Umbilical cord (tissue), 2 donors: ENCODE measurements at places on chromosomes 6 and 20. TPM values are rescaled to one million over a fixed set of nuclear protein-coding genes. Genes with fewer than 3 reads are reported as not detected.
A peak's percentile ranks its signal among the peaks of the same experiment; 100 is the strongest.

DNA sequence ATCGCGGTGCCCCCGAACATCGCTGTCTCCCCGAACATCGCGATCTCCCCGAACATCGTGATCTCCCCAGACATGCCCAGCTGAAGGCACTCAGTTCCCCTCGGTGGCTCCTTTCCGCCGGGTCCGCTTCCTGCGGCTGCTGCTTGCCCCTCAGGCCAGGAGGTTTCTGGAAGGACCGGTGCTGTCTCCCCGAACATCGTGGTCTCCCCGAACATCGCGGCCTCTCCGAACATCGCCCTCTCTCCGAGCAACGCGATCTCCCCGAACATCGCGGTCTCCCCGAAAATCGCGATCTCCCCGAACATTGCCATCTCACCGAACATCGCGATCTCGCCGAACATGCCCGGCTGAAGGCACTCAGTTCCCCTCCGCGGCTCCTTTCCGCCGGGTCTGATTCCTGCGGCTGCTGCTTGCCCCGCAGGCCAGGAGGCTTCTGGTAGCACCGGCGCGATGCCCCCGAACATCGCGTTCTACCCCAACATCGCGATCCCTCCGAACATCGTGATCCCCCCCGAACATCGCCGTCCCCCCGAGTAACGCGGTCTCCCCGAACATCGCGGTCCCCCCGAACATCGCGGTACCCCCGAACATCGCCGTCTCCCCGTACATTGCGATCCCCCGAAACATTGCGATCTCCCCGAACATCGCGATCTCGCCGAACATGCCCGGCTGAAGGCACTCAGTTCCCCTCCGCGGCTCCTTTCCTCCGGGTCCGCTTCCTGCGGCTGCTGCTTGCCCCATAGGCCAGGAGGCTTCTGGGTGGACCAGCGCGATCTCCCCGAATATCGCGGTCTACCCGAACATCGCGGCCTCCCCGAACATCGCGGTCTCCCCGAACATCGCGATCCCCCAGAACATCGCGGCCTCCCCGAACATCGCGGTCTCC is 808 bp downstream of the ULBP1 start:
- peak; percentile 12 for DNase-seq

GRCh38 chr20:46209930-46210671 is 92.0 kb downstream of the CD40 start:
- no peak for DNase-seq

GRCh38 chr20:10652660-10653261 is 21.0 kb downstream of the JAG1 start:
- no peak for DNase-seq

DNA sequence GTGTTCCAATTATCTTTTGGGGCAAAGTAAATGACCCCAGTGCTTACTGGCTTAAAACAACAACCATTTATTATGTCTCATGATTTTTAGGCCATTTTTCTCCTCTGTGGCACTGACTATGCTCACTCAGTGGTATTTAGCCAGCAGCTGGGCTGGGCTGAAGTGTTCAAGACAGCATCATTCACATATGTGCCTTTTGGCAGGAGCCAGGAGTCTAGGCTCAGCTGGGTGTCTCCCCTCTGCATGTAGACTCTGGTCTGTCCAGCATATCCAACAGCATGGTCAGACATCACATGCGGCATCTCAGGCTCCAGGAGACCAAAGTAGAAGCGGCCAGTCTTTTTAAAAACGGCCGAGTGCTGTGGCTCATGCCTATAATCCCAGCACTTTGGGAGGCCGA is 120.3 kb upstream of the TOP1 start:
- no peak for DNase-seq

GRCh38 chr6:90256698-90257485 is 39.8 kb downstream of the BACH2 start:
- DNase-seq = peak; percentile 76

GRCh38 chr20:34915749-34916455 is 39.5 kb downstream of the ACSS2 start:
- no peak for DNase-seq

GRCh38 chr6:52503851-52504781 is 72.7 kb downstream of the TRAM2 start:
- peak; percentile 38 for DNase-seq

DNA sequence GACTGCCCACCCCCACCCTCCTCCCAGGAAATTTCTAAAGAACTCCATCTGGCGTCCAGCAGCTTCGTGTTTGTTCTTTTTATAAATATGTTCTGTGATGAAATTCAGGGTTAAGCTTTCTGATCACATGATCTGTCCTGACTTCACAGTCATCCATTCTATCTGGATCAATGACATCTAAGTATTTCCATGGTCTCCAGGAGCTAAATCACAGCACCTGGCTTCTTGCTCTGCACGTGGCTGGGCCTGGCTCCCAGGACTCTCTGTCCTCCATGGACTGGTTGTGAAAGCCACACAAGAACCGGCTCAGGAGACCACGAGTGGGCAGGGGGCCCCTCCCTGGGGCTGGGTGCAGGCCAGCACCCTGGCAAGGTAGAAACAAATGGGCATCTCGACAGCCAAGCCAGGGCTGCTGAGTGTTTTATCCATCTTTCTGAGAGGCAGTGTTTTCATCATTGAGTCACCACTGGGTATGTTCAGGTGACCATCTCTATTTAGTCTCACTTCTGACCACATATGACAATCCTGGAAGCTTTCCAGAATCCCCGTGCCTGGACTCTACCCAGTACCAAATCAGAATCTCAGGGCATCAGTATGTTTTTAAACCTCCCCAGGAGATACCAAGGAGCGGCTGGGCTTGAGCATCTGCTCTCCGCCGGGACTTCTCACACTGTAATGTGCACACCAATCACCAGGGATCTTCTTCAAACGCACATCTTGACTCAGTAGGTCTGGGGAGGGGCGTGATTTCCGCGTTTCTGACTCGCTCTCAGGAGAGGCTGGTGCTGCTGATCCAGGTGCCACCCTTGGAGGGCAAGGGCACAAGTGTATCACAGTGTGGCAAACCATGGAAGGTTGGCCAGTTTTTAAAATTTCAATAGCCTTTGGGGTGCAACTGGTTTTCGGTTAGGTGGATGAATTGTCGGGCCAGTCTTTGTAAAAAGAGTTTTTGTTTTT is 31.6 kb upstream of the PXDC1 start:
- DNase-seq = no peak

DNA sequence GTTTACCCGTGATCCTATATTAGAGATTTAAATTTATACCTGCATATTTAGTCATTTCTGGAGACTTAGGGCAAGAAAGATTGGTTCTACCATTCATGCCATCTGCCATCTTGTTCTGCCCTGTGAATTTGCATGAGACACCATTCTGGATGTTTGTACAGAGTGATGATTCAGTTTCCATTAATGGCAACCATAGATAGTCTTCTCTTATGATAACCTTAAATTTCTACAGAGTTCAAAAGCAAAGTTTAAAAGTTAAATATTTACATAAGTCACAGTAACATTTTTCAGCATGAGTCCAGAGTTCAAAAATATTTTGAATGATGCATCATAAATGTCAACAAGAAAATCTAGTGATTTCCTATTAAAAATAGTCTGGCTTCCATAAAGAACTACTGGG is 23.2 kb downstream of the PLCB1 start:
- no peak for DNase-seq

GRCh38 chr6:41040940-41041536 is 1.2 kb upstream of the TSPO2 start:
- no peak for DNase-seq

- peak; percentile 62 for DNase-seq
Observed at GRCh38 chr6:26197933-26198721, 110.9 kb downstream of the HFE start.

DNA sequence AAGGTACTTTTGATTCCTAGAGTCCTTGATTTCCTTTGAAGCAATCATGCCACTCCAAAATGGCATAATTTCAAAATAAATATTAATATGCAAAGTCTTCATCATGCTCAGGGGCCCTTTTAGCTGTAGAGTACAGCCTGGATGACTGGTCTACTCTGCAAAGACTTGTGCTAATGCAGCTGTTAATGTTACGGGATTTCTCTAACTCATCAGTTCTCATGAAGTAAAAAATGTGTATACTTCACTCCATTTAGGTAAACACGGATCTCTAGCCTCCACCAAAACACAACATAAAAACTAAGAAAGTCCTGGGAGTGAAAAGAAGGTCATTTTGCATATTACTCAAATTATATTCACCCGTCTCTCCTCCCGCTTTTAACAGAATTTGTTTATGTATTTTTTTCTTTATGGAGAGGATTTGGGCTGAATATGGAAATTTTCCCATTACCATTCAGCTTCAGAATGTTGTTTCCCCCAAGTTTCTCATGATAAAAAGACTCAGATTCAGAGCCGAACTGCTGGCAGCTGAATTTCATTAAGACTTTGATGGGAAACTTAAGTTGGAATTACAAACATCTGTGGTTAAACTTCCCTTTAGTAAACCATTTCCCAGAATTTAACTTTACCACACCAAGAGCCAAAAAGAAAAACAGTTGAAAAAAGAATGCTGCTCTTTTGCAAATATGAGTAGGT is 8.7 kb downstream of the LAMA4 start:
- DNase-seq = peak; percentile 76

DNA sequence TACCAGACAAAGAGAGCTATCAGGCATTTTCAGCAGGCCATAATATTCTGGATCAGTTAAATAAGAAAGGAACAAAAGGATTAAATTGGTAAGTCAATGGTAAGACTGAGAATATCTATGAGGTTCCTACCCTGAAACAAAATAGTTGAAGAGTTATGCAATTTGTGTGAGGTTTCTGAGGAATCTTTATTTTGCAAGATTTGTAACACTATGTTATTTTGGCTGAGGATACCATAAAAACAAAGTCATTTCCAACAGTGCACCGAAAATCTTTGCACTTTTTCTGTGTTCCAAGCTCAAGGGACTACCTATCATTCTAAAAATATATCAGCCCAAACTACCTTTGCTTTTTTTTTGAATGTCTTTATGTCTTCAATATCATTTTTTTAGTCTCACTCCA is 383.3 kb upstream of the CITED2 start:
- peak; percentile 71 for DNase-seq

GRCh38 chr20:39698752-39699151 is 736.6 kb downstream of the DHX35 start:
- DNase-seq = no peak

DNA sequence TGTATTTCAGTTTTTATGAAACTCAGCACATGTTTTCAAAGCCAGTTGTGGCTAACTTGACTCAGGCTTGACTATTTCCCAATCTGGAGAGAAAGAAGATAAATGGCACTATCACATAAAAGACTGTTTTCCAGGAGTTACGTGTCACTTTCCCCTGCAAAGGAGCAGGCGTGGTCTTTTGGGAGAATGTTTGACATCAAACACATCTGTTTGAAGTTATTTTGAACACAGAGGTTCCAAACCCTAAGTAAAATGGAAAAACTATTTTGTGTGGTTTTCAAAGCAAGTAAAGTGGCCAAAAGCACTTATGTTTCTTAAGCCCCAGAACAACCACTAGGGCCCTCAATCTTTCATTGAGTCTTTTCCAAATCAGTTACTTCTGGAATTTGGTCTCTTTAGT is 89.7 kb downstream of the FOXF2 start:
- DNase-seq = peak; percentile 87

- no peak for DNase-seq
Observed at GRCh38 chr20:56429502-56429901, 17.4 kb downstream of the CASS4 start.

- no peak for DNase-seq
Observed at GRCh38 chr6:131532580-131533039, 40.4 kb upstream of the ARG1 start.

- DNase-seq = no peak
Observed at GRCh38 chr6:52725535-52726192, 37.6 kb downstream of the GSTA2 start.

DNA sequence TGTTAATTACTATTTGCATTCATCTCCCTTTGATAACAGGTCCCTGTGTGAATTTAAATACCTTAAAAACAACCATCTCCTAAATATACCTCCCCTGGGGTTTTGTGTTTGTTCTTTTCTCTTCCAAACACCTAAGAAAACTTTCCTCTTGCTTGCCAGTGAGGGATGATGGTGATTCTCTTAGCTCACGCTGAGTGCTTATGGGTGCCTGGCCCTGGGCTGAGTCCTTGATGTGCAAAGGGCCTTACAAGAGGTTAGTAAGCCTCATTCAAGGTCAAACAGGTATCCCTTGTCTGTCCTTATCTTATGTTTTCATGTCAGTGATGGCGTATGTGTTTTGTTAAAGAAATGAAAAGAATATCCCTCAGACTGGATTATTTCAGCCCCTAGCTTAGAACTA is 76.3 kb downstream of the SYCP2L start:
- peak; percentile 22 for DNase-seq

Gene SPACA1
- total RNA-seq = not detected

Gene MCHR2
- total RNA-seq = 12.8 TPM

Gene GDAP1L1
- 0.24 TPM for total RNA-seq

Gene HSPA12B
- total RNA-seq = 13.5 TPM

Gene ARMH2
- not detected for total RNA-seq

Gene DACT2
- total RNA-seq = 8.7 TPM

Gene GTSF1L
- total RNA-seq = not detected

Gene PAX1
- 1.9 TPM for total RNA-seq

Gene ARFGEF3
- 4.6 TPM for total RNA-seq
